ENCODE measurements at places on chromosomes 11 and 22.
A peak's percentile ranks its signal among the peaks of the same experiment; 100 is the strongest.

DNA sequence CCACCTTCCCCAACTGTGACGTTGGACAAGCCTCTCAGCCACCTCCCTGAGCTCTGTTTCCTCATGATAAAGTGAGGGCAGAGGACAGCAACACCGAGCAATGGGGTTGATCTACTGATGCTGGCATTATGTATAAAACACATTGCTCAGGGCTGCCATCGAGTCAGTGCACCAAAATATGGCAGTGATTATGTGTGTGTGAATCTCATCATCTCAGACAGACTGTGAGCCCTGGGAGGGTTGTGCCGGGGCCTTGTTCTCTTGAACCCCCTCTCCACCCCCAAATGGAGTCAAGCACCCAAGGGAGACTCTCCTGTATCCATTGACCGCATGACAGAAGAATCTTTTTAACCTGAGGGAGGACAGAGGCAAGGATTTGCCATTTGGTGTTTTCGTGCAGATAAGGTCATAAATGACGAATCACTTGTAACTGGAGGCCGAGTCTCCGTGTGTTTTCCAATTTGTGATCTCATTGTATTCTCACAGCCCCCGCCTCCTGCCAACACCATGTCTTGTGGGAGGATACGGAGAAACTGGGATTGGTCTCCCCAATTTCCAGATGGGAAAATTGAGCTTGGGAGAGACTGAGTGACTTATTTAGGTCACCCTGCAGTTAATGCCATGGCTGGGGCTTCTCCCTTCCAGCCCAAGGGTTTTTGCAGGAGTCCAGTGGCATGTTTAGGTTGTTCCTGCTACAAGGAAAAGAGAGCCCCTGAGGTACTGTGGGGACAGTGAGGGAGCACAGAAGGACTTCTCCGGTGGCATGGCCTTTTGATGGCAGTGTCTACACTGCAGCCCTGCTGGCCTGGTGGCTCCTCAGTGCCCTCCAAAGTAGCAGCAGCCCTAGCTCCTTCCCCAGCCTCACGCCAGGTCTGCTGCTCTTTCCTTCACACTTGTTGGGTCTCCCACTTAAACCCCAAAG, 52.4 kb downstream of the CHRDL2 start:
- DNase-seq = no peak

DNA sequence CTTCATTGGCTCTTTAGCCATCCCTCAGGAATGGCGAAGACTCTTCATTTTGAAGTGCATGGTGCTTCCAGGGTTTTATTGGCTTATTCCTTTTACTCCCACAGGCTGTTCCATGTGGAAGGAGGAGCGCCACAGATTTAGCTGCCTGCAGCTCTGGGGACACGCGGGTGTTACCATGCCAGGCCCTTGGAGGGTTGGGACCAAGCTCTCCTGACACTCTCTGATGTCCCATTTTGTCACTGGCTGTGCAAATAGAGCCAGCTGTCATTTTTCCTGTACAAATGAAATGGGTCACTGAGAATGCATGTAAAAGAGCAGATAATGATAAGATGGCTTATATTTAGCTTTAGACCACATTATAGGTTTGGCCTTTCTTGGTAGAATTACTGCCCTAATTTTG, 9.2 kb downstream of the THYN1 start:
- no peak for DNase-seq

DNA sequence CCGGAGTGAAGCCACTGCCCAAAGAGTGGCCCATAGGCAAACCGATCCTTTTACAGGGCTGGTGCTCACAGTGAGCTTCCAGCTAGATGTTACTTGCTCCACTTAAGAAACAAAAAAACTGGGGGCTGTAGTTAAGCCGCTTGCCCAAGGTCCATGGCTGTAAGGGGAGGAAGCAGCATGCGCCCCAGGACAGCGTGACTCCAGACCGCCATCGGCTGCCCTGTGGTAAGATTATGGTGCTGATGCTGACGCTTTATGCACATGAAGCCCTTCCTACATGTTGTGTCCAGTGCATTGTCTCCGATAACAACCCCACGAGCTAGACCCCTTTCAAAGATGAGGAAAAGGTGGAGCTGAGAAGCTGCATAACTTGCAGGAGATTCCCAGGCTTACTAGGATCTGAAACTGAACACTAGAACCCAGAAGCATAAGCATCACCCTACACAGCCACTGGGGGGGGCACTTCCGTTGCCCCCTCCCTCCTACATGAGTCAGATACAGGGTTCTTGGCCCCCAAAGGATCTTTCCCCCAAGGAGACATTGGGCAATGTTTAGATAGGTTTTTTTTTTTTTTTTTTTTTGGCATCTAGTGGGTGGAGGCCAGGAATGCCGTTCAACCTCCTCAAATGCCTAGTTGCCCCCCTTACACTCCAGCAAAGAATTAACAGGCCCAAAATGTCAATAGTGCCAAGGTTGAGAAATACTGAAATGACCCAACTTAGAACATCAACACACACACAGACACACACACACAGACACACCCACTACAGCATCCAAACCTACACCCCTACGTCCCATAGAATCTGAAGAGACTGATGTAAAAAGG, 53.9 kb downstream of the MN1 start:
- no peak for DNase-seq

GRCh38 chr11:73766763-73767162, 5.9 kb upstream of the RAB6A start:
- peak; percentile 65 for DNase-seq

DNA sequence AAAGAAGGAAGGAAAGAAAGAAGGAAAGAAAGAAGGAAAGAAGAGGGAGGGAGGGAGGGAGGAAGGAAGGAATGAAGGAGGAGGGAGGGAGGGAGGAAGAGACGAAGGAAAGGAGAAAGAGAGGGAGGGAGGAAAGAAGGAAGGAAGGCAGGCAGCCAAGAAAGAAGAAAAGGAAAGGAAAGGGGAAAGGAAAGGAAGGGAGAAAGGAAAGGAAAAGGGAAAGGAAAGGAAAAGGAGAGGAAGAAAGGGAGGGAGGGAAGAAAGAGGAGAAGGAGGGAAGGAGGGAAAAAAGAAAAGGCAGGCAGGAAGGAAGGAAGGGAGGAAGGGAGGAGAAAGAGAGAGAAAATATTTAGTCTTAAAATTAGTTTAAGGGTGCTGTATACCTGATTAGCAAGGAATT, 704.1 kb downstream of the LUZP2 start:
- no peak for DNase-seq

- DNase-seq = no peak
These were observed 22.5 kb downstream of the CCDC15 start for GRCh38 chr11:124976531-124976930.

DNA sequence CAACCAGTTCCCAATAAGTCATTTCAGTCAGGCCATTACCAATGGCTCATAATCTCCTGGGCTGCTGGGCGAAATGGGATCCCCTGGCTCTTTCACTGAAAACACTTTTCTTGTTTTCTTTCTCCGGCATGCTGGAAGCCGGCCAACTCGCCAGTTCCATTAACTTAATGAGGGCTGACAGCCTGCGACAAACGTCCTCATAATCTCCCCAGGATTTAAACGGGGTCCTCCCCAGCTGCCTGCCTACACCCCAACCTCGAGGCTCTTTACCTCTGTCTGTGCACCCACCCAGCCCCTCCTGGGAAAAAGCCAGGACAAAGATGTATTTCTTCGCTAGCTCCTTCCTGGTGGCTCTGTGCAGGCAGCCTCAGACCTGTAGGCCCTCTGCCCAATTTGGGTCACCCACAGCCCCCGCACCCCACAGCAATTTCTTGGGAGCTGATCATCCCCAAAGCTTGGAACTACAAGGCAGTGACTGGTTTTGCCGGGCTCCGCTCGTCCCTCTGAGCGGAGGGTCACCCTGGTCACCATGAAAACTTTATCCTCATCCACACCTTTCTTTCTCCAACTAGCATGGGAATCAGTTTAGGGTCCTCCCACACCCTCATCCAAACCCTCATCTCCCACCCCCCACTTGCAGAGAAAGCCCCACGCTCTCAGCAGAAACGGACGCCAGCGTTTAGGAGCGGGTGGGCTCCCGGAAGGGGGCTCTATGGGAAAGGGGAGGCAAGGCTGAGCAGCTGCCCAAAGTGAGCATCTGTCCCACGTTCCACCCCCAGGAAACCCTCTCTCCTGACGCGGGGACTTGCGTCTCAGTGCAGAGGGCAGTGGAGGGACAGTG, 51.1 kb upstream of the KCNQ1OT1 start:
- DNase-seq = no peak

GRCh38 chr22:33302049-33302545, 243.9 kb upstream of the SYN3 start:
- peak; percentile 78 for DNase-seq

- no peak for DNase-seq
These were observed 106.2 kb downstream of the RAB38 start for GRCh38 chr11:88068848-88069554.

DNA sequence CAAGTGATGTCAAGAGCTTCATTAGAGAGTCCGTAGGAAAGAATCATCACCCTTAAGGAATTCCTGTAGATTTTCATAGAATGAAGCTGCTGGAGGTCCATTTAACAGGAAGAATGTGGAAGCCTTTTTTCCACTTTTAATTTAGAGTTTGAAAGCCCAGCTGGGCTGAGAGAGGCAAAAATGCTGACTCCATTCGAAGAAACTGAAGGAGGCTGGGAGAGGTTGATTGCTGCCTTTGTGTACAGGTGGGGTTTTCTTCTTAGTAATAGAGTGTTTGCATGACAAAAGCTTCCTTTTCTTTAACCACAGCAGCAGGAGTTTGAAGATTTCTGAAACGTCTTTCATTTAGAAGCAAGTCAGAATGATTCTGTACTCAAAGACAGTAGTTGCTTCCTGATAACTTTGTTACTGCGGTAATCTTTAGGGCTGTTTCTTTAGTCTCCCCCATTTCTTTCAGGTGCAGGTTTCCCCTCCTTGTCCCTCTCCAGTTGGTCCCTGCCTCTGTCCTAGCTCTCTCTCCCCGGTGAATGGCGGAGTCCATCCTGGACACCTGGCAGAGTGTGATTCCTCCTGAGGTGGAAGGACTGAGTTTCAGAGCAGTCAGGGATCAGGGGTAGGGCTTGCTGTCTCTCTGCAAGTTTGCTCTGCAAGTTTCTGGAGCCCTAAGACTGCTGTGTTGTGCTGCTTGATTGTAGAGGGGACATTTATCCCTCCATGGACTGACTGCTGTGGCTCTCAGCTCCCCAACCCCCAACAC, 166.2 kb downstream of the LDLRAD3 start:
- DNase-seq = no peak

DNA sequence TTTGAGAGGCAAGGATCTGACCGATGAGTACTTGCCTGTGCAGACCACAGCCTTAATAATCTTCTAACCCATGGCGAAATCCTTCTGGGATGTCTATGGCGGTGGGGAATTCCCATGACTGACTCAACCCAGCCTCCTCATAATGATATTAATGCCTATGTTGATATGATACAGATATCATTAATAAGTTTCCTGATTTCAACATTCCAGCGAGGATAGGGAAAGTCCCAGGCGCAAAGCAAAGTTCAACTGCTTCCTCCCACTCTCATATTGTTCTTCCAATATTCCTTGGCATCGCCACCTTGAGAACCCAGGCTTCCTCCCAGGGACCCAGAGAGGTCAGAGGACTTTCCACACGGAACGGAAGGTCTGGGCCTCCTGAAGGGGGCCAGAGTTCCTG, 110.3 kb upstream of the TMEM45B start:
- DNase-seq = no peak

DNA sequence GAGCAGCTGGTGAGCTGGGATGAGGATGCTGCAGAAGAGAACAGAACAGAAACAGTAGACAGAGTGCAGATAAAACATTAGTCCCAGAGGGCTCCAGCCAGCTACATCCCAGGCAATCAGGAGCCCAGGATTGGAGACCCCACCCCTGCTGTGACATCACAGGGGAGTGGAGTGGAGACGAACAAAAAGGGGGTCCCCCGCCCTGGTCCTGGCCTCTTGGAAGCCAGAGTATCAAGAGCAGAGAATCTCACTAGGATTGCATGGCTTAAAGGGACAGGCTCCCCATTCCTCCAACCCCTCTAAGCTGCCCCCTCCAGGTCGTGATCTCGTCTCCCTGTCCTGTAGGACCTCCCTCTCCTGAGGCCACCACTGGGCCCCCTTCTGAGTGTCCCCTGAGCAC, at the start of gene P2RX3:
P2RX3 (plus strand) TSS at position 211 of the 400 bp plus-strand sequence. CDS start 199 bp downstream, outside the sequence.
- no peak for DNase-seq

DNA sequence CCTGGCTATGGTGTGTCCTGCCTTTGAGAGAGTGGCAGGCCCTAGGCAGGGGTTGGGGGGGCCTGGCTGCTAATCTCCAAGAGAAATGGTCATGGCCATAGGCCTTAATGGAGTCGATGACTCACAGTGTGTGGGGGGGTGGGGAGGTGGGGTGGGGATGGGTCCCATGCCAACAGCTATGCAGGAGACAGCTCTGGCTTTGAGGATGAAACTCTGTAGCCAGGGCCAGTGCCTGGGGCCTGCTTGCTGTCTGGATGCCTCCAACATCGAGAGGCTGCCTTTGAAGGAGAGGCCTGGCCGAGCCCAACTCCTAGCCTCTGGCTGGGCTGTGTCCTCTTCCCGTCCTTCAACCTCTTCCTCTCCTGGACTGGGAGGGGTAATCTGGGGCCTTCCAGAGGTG, 23.9 kb upstream of the TSPAN18 start:
- DNase-seq = no peak

- no peak for DNase-seq
These were observed 5.0 kb upstream of the RASL10A start for GRCh38 chr22:29320546-29320945.

- DNase-seq = no peak
These were observed 331.8 kb upstream of the SYN3 start for GRCh38 chr22:33389936-33390335.

DNA sequence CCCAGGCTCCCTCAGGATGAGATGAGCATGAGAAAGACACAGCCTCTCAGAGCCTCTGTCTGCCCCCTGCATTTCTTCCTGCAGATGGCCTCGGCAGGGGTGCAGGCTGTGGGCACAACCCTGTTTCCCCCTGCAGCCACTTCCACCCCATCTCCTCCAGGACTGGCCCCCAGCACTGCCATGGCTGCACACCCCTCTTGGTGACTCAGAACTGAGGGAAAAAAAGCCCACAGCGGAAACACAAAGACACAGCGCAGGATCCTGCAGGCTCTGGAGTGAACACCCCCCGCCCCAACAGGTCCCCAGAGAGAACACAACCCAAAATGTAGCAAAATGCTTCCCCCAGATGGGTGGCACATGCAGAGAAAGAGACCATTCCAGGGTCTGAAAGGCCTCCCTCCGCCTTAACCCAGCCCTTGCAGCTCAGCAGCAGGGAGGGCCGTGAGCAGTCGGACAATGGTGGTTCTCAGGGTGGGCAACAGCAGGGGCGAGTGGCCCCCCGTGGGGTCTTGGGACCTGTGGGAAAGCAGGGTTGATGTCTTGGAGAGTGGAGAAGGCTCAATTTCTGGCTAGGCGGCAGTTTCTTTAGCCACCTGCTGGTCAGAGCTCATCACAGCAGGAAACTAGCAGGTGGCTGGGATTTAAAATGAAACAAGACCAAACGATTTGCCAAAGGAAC, 8.0 kb downstream of the TUBGCP6 start:
- no peak for DNase-seq

DNA sequence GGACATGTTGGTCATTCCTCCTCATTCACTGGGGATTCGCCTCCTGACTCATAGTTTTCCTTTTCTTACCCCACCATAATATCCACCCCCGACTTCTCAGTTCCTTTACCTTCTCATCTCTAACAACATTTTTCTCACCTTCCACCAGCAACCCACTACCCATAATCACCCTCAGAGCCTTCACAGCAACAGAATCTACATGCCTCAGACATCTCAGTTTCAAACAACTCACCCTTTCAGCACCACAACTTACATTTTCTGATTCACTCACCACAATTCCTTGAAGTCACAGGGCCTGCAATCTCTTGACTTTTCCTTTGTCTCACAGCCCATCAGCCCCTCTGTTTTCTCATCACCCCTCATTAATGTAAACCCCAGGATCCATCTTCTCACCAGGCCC, 2.3 kb upstream of the MTNR1B start:
- no peak for DNase-seq

- no peak for DNase-seq
These were observed 6.3 kb downstream of the PKP3 start for GRCh38 chr11:400241-400689.

GRCh38 chr11:61731952-61732675, 20.3 kb upstream of the MYRF start:
- no peak for DNase-seq
